ENCODE measurements at places on chromosomes 6 and 20.

DNA sequence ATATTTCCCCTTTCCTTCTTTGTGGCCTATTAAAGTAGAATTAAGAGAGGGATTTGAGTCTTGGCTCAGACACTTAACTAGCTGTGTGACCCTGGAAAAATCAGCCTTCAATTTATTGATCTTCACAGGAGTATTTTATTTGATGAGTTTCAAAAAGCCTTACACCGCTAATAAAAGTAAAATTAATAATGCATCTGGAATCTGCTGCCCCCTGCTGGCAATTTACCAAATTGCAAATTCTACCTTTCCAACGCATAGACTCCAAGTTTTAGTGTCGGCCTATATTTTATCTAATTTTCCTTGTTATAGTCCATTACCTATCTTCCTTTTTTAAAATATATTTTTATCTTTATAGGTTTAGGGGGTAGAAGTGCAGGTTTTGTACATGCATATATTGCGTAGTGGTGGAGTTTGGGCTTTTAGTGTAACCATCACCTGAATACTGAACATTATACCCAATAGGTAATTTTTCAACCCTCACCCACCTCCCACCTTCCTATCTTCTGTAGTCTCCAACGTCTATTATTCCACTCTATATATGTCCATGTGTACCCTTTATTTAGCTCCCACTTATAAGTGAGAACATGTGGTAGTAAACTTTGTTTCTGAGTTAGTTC lies 46.3 kb downstream of the GOPC start:
- DNase-seq = peak; percentile 48

DNA sequence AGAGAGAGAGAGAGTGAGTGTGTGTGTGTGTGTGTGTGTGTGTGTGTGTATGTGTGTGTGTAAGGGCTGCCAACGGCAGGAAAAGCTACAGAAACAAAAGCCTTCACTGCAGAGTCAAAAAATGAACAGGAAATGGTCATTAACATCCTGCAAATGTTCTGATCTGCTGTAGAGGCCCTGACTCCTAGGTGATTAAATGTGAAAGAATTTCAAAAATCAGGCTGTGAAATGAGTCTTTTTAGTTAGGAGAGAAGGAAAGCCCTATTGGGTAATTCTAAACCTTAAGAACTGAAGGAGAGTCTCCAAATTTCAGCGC lies 166.5 kb upstream of the MYLIP start:
- DNase-seq = no peak

GRCh38 chr6:168418711-168419121 lies 22.3 kb upstream of the SMOC2 start:
- DNase-seq = no peak

DNA sequence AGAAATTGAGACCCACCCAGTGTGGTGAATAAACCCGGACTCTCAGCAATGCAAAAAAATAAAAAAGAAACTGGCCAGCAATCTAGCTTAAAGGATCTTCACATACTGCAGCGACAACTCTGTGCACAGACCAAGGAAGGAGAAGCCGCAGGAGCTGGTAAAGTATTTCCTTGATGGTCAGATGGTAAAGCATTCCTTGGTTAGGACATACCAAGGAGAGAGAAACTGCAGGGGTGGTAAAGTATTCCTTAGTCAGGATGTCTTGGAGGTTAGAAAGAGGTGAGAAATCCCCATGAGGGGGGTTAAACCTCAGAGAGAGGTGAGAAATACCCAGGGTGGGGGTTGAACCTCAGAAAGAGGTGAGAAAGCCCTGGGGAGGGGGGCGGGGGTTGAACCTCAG lies 86.8 kb downstream of the PLG start:
- DNase-seq = no peak

DNA sequence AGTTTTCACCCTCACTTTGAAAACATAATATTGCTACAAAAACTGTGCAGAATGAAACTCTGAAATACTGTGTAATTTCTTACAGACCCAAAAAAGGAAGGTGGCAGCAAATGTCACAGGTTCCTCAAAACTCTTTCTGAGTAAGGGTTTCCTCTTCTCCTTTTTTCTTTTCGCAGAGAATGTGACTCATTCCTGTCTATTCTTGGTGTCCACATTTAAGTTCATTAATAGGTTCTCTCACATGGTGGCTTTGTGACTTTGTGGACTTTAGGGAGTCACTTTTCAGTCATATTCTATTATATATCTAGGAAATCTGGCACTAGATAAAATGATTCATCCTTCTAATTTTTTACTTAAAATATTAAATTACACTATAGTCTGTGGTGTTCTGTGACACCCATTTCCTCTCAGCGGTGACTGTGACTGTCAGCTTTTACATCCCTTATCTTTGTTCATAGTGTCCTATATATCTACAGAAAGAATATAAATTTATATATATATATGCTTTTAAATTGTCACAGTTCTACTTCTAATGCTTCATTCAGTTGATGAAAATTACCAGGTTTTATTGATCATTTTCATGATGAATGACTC lies 126.8 kb upstream of the HCRTR2 start:
- DNase-seq = no peak

- DNase-seq = peak; percentile 38
These were observed 106.3 kb upstream of the RIPOR2 start for GRCh38 chr6:25042036-25042521.

DNA sequence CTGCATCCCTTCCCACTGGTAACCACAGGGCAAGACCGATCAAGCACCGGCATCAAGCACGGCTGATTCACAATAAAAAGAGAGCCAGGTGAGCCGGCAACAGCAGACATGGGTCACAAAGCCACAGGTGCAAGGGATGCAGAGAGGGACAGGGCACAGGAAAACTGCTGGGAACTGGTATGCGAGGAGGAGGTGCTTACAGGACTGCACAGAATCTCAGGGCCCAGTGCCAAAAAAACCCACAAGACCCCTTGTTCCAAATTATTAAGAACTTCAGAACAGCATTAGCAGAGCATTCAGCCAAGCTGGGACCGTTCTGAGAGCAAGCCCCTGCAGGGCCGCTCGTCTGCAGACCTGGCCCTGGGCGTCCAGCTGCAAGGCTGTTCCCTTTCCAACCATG lies 35.4 kb downstream of the BFSP1 start:
- DNase-seq = no peak

DNA sequence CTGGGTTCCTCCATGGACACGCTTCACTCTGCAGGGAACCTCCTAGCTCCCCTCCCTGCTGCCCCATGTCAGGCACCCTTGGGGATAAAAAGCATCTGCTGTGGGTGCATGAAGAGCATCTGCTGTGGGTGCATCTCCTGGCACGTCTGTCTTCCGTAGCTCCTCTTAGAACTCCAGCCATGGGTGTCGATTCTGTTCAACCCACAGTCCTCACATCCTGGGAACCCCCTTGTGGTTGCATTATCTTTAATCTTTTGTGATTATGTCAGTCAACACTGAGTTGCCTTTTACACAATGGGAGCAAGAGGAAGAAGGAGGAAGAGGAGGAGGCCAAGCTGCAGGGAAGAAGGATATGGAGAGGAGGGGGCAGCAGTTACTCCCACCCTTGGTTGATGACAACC lies 24.1 kb upstream of the CCR6 start:
- peak; percentile 42 for DNase-seq

Data from memory B cell (primary cell).